ENCODE measurements at places on chromosomes 13 and 19.

GRCh38 chr19:57599377-57599760 is 316 bp upstream of the ZNF530 start:
- no peak for DNase-seq

GRCh38 chr19:3606690-3607289 is at the start of gene TBXA2R:
TBXA2R (minus strand) TSS chr19:3606875; CDS start chr19:3600634, 6,241 bp downstream.
- DNase-seq: peak; percentile 90

DNA sequence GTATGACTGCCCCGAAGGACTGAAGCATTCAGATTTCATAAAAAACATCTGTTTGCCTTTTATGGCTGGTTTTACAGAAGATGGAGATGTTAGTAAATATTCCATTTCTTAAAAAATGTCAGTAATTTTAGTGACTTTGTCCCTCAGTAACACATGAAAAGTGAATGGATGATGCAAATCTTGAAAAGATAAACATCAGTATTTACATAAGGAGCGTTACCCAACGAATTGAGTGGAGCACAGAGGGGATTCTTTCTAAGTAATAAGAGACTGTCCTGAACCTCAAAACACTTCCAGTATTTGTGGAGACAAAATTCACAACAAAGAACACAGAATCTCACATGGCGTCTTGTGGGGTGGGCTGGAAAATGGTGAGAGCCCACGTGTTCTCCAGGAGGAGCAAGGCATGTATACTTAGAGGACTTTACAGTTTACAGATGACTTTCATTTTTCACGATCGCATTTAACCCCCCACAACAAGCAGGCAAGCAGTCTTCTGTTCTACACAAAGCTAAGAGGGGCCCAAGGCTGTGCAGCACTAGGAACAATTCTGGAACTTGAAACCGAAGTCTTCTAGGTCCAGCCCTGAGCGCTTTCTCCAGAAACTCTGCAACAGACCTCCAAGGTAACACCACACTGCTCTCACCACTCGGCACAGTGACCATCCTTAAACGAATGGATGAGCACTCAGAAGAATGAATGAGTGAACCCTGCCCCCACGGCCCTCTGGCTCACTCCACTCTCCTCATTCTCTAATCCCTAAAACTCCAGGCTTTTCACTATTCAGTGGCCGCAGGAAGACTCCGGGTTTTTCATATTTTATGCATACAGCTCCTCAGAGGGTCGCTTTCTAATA is 709.8 kb downstream of the UQCRFS1 start:
- no peak for DNase-seq

DNA sequence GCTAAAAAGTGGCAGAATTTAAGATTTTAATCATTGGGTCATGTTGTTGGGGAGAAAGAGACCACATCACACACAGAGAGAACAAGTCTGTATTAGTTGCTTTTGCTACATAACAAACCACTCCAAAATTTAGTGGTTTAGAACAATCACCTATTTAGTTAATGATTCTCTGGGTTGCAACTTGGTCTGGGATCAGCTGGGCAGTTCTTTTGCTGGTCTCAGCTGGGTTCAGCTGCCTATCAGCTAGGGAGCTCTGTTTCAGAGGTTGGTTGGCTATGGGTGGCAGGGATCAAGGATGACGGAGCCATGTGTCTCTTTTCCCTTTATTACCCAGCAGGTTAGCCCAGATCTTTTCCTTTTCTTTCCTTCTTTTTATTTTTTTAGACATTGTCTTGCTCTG is 8.9 kb downstream of the PINLYP start:
- DNase-seq: no peak

GRCh38 chr13:95704510-95704909 is 27.6 kb downstream of the DNAJC3 start:
- peak; percentile 26 for DNase-seq

GRCh38 chr13:49213539-49213938 is 6.6 kb upstream of the MLNR start:
- no peak for DNase-seq
